Calu3 (cell line): ENCODE measurements at places on chromosomes 11 and 22. TPM values are rescaled to one million over a fixed set of nuclear protein-coding genes. Genes with fewer than 3 reads are reported as not detected.

Gene CYB5R2
- total RNA-seq, result 15.3 and 23.0 TPM in 2 replicates

Gene THRSP
- total RNA-seq, result not detected in 2 replicates

- peaks cover 90% of the 10 kb centered on the region for H3K36me3 ChIP-seq
- H3K27me3 ChIP-seq, result no peaks in the 10 kb centered on the region
Measured at GRCh38 chr11:61967116-61967923, at the start of gene FTH1. Gene FTH1 (minus strand): TSS chr11:61967634. CDS start chr11:61967425, 209 bp downstream.

DNA sequence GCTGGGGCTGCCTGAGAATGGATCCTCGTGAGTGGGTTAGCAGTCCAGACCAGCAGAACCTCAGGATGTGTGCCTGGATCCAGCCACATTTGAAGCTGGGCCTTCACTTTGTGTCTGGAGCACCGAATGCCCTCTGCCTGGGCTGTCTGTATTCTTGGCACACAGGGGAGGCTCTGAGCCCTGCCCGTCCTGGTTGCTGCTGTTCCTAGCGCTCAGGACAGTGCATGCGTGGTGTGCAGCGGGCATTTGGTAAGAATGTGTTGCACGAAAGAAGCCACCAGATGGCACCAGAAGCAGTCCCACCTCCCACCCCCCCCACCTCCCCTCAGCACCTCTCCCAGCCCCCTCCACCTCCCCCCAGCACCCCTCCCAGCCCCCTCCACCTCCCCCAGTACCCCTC lies 4.1 kb upstream of the MAPK11 start:
- peaks cover 84% of the 10 kb centered on the region for H3K36me3 ChIP-seq
- peaks cover 13% of the 10 kb centered on the region for H3K4me1 ChIP-seq
- H3K4me3 ChIP-seq, result no peak overlapping the region
- H3K27ac ChIP-seq, result peak overlapping the region; percentile 52
- no peaks in the 10 kb centered on the region for H3K27me3 ChIP-seq
- DNase-seq, result peak; percentile 60

DNA sequence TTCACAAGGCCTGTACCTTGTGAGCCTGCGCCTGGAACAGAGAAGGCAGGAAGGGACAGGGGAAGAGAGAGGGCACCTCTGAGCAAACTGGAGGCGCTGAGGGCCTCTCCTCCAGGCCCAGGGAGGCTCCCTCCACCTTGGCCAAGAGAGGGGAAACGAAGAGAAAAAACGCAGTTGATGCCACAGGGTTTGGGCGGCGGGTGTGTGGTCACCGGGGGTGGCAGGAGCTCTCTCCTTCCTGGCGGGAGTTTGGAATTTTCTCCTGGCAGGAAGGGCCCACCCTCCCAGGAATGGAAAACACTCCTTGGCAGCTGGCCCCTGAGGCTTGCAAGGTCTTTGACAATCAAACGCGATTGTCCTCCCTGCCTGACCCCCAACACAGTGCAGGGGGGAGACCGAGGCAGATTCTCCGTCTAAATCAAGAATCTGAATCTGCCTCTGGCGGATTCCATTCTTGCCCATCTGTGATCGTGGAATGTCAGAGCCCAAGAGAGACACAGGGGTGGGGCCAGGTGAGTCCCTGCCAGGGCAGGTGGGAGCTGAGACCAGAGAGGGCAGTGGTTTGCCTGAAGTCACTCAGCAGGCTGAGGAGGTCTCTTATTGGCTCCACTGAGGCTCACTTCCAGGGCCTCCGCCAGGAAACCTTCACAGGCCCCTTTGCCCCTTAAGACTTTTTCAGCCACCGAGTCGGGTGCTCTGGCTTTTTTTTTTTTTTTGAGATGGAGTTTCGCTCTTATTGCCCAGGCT lies 21.0 kb downstream of the RPL3 start:
- peaks cover 72% of the 10 kb centered on the region for H3K4me1 ChIP-seq
- no peaks in the 10 kb centered on the region for H3K27me3 ChIP-seq
- H3K27ac ChIP-seq, result peak overlapping the region; percentile 13
- H3K4me3 ChIP-seq, result no peak overlapping the region

DNA sequence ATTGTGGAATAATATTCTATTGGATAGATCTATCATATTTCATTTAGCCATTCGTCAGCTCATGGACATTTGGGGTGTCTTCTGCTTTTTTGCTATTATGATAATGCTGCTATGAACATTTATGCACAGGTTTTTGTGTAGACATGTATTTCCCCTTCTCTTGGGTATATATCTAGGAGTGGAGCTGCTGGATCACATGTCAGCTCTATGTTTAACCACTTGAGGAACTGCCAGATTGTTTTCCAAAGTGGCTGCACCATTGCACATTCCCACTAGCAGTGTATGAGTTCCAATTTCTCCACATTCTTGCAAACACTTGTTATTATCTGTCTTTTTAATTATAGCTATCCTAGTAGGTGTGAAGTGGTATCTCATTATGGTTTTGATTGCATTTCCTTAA lies 75.0 kb downstream of the C11orf65 start:
- DNase-seq, result no peak
- no peak overlapping the region for H3K4me3 ChIP-seq
- H3K27me3 ChIP-seq, result no peaks in the 10 kb centered on the region
- no peaks in the 10 kb centered on the region for H3K36me3 ChIP-seq
- no peaks in the 10 kb centered on the region for H3K4me1 ChIP-seq
- no peak overlapping the region for H3K27ac ChIP-seq

DNA sequence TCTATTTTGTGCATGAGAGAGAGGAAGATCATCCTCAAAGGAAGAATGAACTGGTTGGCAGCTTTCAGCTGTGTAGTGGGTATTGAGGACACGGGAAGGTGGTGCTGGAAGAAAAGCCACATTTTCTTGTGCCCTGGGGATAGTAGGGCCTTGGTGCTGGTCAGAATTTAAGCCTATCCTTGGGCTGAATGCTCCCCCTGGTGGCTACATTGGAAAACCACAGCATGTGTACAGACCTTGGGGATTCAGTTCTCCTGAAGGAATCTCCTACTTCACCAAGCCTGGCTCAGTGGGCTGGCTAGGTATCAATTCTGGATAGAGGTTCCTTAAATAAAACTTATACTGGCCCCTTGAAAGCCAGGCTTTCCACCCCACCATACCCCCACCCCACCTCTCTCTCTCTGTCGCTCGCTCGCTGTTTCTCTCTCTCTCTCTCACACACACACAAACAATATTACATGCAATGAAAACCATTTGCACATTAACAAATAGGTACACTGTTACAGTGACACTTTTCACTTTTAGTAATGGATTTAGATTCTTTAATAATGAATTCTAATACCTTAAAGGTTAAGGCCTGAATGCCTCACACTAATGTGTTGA lies 2.8 kb upstream of the OR51M1 start:
- H3K4me3 ChIP-seq, result no peak overlapping the region
- H3K36me3 ChIP-seq, result no peaks in the 10 kb centered on the region
- H3K27ac ChIP-seq, result no peak overlapping the region
- H3K4me1 ChIP-seq, result no peaks in the 10 kb centered on the region
- H3K27me3 ChIP-seq, result peaks cover 15% of the 10 kb centered on the region

- no peaks in the 10 kb centered on the region for H3K27me3 ChIP-seq
- H3K36me3 ChIP-seq, result peaks cover 10% of the 10 kb centered on the region
- no peak for DNase-seq
- H3K4me1 ChIP-seq, result peaks cover 25% of the 10 kb centered on the region
- H3K4me3 ChIP-seq, result no peak overlapping the region
Measured at GRCh38 chr22:35912658-35913057, 116.0 kb downstream of the RBFOX2 start.

Gene ACRV1
- not detected in 2 replicates for total RNA-seq

DNA sequence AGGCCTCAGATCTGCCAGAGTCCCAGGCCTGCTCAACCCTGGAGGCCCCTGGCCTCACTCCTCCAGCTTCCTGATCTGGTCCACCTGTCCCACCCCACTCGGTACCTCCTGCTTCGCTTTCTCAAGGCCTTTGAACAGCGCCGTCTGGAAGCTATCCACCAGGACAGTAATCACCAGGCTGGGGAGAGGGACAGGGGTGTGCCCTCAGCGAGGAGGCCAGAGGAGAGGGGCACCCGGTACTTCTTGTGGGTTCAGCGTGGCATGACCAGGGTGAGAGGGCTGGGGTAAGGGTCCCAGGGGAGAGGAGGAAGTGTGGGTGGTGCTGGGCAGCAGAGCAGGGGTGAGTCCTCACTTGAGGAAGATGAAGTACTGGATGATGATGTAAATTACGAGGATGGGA lies 6.1 kb downstream of the CATSPER1 start:
- H3K36me3 ChIP-seq, result peaks cover 4% of the 10 kb centered on the region
- H3K27me3 ChIP-seq, result peaks cover 23% of the 10 kb centered on the region
- H3K4me1 ChIP-seq, result peaks cover 44% of the 10 kb centered on the region
